GM19239 (cell line): ENCODE measurements at places on chromosomes 12 and 14.

DNA sequence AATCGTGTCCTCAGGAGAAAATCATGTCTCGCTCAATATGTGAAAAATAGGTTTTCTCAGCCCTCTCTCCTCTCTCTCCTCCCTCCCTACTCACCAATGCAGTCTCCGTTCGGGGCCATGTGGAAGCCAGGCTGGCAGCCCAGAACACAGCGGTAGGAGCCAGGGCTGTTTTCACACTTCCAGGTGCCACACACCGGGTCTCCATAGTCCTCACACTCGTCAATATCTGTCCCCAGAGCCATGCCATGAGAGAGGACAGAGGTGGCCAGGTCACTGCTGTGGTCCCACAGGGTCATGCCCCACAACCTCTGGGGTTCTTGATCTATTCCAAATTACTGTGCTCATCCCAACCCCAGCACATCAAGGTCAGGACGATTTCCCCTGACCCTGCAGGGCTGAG, 13.5 kb downstream of the ISCA2 start:
- DNase-seq = no peak

DNA sequence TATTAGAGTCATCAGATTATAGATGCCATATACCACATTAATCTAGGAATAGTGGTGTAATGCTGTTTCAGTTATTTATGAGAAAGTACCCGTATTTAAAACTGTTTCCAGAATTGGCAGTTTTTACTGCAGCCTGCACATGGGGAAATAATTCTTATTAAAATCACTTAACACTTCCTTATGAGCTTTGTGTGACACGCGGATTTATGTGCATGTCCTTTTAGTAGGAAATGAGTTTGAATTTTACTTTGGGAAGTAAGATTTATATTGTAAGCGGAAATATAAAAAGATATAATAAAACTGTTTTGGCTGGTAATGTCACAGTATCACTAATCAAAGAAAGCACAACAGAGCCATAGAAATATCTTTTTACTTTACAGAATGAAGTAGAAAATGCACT, 132.9 kb downstream of the TMEM117 start:
- DNase-seq = no peak

DNA sequence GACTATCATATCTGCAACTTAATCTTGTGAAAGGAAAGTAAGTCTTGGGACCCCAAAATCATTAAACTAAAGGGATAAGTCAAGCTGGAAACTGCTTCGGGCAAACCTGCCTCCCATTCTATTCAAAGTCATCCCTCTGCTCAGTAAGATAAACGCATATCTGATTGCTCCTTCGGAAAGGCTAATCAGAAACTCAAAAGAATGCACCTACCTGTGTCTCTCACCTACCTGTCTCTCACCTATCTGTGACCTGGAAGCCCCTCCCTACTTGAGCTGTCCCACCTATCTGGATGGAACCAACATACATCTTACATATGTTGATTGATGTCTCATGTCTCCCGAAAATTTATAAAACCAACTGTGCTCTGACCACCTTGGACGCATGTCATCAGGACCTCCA, 19.9 kb downstream of the SEC23A start:
- DNase-seq = no peak

DNA sequence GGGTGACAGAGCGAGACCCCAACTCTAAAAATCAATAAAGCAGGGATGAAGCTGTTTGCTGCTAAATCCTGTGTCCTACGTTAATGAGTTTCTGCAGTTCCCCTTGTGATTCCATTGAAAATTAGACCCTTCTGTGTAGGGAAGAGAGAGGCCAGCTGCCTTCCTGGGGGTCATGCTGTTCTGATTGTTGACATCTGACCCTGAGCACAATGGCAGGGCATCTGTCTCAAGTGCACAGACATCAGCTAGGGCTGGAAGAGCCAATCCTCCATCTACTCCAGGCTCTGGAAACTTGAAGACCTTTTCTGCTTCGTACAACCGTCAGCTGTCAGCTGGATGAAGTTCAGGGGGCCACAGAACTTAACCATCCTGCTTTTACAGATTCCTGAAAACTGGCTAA, 10.1 kb downstream of the FBXL14 start:
- no peak for DNase-seq

GRCh38 chr12:3293446-3294161, 197.4 kb upstream of the PRMT8 start:
- DNase-seq = no peak

GRCh38 chr12:57003395-57003794, 3.0 kb downstream of the ZBTB39 start:
- DNase-seq = no peak

- no peak for DNase-seq
Measured at GRCh38 chr14:91484744-91485143, 25.4 kb downstream of the PPP4R3A start.

DNA sequence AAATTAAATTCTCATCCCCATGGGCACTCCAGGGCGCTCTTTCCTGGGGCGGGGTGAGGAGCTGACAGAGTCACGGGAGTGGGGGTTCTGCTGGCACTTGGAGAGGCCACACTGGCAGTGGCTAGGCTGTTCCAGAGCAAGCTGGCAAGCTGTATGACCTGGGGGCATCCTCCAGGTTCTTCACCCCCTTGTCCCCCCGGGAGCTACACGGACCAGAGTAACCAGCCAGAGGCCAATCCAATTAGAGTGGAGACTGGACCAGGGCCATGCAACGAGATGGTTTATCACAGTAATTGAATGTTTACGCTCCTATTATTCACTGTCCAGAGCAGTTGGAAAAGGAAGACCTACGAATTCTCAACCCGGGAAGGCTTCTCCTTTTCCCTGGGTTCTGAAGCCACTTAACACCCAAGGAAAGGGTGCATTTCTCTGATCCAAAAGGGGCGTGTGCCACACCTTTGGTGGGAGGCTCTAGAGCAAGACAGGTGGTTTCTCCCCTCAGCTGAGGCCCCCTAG, 43.8 kb upstream of the PNMA1 start:
- DNase-seq = no peak

DNA sequence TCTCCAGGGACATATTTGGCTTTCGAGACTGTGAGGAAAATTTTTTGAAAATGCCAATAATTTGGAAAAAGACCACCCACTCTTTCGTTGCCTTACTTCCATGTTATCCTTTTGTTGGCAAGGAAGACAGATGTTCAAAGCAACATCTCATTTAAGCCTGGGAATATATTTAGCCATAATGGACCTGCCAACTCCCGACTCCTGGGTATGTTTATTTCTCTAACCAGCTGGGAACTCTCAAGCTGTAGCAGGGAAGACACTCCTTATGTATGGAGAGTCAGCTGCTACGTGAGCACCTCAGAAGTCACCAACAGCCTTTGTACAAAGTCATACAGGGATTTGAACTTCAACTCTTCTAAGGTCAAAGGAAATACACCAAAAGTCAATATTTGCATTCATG, 96.5 kb upstream of the DAAM1 start:
- no peak for DNase-seq

- DNase-seq = no peak
Measured at GRCh38 chr12:114403690-114404066, 2.3 kb downstream of the TBX5 start.
